ENCODE measurements at places on chromosomes 1 and 21. TPM values are rescaled to one million over a fixed set of nuclear protein-coding genes. Genes with fewer than 3 reads are reported as not detected.

The TCHHL1 gene
- not detected for total RNA-seq

The CRNN gene
- not detected for total RNA-seq

The FMN2 gene
- not detected for total RNA-seq

The PCNT gene
- 104 TPM for total RNA-seq
